Skin of body (tissue), 3 donors: ENCODE measurements at places on chromosomes 7 and 10.

DNA sequence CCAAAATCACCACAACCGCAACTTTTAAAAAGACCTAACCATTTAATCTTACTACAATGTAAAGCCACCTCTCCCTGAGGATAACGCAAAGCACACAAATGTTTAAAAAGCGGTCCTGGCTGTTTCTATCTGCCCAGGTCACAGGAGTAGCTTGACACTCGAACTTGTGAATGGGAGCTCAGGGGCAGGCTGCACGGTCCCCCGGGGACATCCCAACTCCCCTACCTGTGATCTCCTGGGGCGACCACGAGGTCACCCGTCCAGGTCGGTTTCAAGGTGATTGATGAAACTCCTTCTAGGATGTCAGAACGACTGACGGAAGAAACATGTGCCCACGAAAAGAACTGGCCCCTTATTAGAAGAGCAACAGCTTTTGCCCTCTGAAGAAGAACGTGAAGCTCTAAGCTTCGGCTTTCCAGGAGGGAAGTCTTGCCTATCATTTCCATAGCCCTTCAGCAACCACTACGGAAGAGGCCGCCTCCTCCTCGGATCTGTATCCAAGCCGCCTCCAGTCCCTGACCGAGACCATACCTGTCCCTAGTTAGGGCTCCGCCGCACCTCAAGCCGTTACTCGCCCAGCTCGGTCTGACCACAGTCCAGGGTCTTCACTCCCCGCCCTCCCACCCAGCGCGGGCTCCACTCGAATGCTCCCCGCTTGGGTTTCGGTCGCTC is 459 bp downstream of the CYCS start:
- peak; percentile 37 for DNase-seq

GRCh38 chr10:103767756-103768155 is 87.6 kb downstream of the SH3PXD2A start:
- no peak for DNase-seq

DNA sequence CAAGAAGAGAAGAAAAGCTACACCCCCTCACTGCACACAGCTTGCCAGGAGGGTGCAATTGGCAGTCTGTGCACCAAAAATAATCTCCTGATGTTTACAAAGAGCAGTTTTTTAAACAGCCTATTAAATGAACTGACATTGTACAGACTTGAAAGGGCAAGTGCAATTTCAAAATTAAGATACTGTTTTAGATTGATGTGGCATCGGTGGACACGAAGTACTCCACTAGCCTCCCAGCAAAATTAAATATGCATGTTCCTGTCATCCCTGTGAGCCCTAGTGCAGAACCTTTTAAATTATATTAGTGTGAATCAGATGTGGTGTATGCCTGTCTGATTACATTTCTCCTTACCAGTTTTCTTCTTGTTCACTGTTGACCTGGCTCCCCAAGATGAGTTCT is 87.9 kb downstream of the WIPF3 start:
- no peak for DNase-seq

DNA sequence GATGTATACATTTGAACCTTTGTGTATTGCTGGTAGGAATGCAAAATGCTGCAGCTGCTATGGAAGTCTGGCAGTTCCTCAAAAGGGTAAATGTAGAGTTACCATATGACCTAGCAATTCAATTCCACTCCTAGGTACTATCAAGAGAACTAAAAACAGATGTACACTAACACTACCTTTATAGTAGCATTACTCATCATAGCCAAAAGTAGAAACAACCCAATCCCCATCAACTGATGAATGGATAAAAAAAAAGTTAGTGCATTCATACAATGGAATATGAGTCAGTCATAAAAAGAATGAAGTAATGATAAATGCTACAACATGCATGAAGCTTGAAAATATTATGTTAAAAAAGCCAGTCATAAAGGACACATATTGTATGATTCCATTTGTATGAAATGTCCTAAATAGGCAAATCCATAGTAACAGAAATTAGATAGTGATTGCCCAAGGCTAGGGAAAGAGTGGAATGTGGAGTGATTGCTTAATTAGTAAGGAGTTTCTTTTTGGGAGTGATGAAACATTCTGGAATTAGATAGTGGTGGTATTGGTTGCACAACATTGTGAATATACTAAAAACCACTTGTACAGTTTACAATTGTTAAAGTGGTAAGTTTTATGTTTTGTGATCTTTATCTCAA is 96.4 kb upstream of the AOAH start:
- no peak for DNase-seq

GRCh38 chr10:117896517-117896916 is 150.2 kb downstream of the RAB11FIP2 start:
- DNase-seq = no peak

- DNase-seq = peak; percentile 50
Observed at GRCh38 chr10:20768843-20769242, 128.3 kb downstream of the NEBL start.

DNA sequence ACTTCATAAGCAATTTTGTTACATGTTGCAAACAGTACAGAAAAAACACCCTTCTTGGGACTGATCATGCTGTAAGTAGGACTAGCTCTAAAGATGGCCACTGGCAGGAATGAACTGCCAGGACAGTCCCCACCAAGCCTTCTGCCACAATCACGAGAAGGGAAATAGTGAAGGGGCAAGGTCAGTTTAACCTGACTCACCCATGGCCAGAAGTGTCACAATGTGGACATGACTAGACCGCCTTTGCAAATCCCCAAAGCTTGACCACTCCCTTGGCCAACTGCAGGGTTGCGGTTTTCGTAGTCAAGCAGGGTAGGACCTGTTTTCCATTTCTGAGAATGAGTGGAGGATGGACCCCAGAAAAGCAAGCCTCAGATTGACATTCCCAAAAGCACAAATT is 19.4 kb upstream of the FRAT2 start:
- no peak for DNase-seq

- DNase-seq = peak; percentile 66
Observed at GRCh38 chr7:77797734-77798393, 370 bp downstream of the TMEM60 start.

- no peak for DNase-seq
Observed at GRCh38 chr7:50262916-50263690, 41.4 kb upstream of the IKZF1 start.

DNA sequence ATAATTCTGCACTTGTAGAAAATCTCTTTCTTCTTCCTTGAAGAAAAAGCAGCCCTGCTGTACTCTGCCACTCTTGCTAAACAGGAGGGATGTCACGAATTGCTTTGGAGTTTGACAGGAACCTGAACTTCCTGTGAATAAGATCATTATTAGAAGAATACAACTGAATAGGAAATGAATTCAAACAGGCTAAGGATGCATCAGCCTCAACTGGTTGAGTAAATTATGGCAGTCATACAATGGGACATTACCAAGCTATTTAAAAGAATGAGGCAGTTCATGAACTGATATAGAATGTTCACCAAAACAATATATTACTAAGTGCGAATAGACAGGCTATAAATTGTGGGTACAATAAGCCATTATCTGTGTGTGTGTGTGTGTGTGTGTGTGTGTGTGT is 97.1 kb upstream of the DOCK1 start:
- DNase-seq = no peak

DNA sequence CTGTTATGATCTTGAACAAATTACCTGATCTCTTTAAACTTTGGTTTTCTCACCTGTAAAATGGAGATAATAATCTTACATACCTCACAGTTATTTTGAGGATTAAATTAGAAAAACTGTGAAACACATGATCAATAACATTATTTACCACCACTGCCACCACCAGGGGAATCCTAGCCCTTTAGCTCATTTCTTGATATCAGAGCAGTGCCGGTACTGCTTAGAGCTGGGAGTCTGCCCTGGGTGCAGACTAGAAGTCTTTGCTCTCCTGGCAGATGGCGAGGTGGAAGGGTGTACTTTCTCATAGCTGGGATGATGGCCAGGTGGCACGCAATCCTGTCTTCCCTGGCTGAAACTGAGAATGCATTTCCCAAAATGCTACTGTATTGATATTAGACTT is 12.7 kb upstream of the EFCAB10 start:
- no peak for DNase-seq
